ENCODE measurements at places on chromosomes 5 and 9.

- no peak for DNase-seq
Observed at GRCh38 chr9:90770927-90771326, 30.7 kb upstream of the SYK start.

DNA sequence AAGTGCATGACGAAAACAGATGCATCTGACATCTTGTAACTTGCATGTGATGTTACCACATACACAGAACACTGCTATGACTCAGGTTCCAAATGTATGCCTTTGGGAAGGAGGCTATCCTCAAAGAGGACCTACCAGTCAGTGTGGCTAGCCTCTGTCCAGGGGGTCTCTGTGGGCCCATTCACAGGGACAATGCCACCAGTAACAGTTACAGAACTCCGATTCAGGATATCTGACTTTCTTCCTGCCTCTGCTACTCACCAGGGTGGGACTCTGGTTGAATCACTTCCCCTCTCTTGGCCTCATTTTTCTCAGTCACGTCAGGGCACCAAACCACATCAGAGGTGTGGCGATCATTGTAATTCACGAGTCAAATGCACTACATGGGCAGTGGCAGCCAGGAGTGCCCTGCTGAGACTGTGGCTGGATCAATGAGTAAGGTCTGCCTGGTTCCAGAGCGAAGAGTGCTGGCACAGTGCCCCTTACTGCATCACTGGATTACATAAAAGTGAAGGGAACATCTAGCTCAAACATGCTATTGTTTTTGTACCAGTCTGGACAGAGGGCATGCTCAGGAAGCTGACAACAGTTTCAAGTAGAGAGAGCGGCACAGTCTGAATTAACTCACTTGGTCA lies 13.2 kb downstream of the ATOX1 start:
- peak; percentile 56 for DNase-seq

DNA sequence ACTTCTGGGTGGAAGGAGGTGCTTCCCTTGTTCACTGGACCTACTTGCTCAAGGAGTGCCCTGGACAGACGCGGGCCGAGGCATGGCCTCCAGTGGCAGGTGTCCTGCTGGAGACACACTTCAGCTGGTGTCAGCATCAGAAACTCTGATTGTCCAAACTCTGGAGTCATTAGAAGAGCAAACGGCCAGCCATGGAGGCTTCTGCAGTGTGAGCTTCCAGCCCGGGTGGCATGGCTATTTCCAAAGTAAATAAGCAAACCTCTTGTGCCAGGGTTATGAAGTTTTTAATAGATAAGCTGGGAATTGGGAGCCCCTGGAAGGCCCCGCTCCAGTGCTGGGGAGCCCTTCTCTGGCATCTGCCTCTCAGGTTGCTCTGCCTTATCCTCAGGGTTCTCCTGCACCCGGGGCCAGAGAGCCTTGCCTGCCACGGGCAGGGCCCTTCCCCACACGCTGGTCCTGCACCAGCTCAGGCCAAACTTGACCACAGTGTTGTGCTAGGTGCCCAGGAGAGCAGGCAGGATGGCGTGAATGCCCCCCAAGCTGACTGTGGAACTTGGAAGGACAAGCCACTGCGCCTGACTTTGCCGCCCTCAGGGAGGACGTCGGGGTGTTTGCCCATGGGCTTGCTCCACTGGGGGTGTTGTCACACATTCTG lies 285.6 kb downstream of the GADD45G start:
- DNase-seq, result no peak

DNA sequence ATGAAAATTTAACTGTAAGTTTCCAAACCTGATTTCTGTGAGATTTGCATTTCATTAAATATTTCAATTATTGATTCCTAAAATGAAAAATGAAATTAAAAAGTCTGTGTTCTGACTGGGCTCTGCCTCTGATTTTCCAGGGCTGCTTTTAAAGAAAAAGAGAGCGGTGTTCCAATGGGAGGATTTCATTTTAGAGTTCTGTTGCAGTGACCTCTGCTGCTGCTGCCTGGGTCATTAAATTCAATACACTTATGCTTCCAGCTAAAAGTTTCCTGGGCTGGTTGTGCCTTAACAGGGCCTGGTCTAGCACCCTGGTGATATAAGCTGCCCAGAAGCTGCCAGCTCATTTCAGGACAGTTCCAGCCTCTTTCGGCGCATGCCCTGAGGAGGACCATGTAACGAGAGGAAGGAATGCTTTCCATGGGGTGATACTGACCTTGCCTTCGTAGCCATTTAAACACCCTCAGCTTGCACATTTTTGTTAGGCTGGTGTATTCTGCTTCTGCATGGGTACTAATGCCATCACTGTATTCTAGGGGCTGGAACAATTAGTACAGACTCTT lies 93.3 kb downstream of the TMEM174 start:
- DNase-seq, result no peak

DNA sequence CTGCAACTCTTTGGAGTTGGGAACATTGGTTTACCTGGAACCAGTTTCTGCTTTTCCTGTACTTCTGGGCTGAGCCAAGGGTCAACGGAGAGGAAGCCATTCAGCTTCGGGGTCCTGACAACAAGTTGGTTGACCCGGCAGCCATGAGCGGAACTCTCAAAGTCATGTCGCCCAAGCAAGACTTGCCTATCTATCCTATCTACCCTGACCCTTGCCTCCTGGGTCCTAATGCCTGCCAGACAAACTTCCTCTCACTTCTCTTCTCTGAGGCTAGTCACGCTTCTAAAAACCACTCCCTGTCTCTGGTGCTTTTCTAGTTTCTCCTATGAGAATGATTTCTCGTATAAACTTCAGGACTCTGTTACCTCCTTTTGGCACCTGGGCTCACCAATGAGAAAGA lies 44.7 kb upstream of the CRHBP start:
- no peak for DNase-seq

GRCh38 chr5:107665036-107665570 lies 5.6 kb downstream of the EFNA5 start:
- no peak for DNase-seq

- no peak for DNase-seq
Observed at GRCh38 chr9:104983491-104983890, 55.5 kb upstream of the ABCA1 start.

DNA sequence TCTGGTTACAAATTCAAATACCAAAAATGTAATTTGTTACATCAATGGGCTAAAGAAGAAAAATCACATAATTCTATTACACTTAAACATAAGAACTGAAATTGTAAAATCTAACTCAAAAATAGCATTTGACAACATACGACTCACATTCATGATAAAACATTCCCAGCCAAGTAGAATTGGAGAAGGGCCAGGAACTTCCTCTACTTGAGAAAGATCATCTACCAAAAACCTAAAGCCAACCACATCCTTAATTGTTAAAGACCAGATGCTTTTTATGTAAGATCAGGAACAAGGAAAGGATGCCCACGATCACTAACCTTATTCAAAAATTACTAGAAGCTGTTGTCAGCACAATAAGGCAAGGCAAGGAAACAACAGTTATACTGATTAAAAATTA lies 1819.8 kb upstream of the C9orf72 start:
- DNase-seq, result no peak

- no peak for DNase-seq
Observed at GRCh38 chr9:3960661-3961144, 339.2 kb downstream of the GLIS3 start.

DNA sequence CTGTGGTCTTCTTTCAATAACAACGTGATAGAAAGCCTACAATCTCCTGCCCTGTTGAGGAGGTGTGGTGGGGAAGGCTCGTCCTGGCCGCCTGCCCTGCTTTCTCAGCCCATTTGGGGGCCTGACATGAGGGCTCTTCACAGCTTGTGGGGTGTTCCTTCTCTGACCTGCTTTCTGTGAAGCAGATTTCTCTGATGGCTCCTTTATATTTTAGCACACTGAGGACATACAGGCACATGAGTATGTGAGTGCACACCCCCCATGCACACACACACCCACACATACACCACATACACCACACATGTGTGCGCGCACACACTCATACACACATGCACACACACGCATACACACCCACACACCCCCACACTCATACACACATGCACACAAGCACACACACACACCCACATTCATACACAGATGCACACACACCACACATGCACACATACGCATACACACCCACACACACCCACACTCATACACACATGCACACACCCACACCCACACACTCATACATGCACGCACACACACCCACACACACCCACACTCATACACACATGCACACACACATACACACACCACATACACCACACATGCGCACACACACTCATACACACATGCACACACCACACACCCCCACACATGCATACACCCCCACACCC lies 117.5 kb downstream of the COL5A1 start:
- no peak for DNase-seq

- peak; percentile 64 for DNase-seq
Observed at GRCh38 chr5:87949676-87950631, 318.7 kb downstream of the TMEM161B start.

DNA sequence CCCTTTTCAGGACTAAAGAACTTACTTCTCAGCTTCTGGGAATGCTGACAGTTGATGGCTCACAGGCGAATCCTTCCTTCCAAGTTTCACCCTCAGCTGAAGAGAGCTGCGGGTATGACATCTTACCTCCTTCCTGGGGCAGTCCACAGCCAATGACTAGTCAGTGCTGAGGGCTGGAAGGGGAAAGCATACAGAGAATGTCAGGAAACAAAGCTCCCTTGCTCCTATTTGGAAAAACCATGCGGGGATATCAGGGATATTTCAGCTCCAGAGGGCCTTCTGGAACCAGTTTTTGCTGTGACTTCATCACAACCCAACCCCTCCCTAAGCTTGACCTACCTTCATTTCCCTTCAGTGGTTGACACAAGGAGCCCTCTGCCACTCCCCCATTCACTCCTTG lies 15.7 kb downstream of the FTMT start:
- DNase-seq, result no peak

DNA sequence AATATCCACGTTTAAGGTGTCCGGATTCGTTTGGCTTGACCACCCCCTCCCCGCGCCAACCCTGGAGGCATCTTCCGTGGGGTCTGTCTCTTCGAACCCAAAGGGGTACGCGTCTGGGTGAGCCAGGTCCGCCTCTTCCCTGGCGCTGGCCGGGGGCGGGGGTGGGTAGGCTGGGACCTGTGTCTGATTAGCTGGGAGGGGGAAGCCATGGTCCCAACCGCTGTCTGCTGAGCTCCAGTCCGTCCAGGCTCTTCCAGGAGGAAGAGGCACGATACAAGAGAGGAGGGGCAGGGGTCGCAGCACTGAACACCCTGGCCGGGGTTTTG lies at the start of gene LVRN:
TSS of gene LVRN (plus strand) at position 237 of the 326 bp plus-strand sequence. CDS start 143 bp downstream, outside the sequence.
- no peak for DNase-seq

- DNase-seq, result peak; percentile 52
Observed at GRCh38 chr9:135978642-135979546, 17.7 kb upstream of the UBAC1 start.

GRCh38 chr9:134983074-134983473 lies 65.4 kb upstream of the FCN1 start:
- no peak for DNase-seq

- no peak for DNase-seq
Observed at GRCh38 chr5:33258553-33258952, 182.2 kb upstream of the TARS1 start.

DNA sequence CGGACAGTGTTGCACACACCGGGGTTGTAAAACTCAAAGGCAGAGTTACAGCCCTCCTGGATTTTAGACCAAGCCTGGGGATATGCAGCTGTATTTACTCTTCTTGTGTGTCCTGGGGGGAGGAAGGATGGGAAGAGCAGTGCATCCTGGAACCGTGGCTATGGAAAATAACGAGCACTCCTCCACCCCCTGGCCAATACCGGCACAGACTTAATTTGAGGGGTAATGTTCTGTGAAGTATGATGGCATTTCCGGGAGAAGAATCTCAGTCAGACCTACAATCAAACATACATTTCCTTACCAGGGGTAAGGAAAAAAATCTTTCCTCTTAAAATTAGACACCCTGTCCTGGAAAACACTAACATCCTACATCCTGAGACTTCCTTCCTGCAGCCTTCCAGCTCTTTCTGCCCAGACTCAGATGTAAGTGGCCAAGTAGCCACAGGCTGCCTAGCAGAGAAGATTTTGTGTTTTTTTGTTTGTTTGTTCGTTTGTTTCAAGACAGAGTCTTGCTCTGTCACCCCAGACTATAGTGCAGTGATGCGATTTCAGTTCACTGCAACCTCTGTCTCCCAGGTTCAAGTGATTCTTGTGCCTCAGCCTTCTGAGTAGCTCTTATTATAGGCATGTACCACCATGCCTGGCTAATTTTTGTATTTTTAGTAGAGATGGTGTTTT lies 11.0 kb upstream of the ERMP1 start:
- DNase-seq, result no peak

GRCh38 chr9:124368692-124369091 lies 46.5 kb downstream of the PSMB7 start:
- DNase-seq, result no peak
